Sigmoid colon (tissue), 7 donors: ENCODE measurements at places on chromosomes 5 and 9. TPM values are rescaled to one million over a fixed set of nuclear protein-coding genes. Genes with fewer than 3 reads are reported as not detected.

DNA sequence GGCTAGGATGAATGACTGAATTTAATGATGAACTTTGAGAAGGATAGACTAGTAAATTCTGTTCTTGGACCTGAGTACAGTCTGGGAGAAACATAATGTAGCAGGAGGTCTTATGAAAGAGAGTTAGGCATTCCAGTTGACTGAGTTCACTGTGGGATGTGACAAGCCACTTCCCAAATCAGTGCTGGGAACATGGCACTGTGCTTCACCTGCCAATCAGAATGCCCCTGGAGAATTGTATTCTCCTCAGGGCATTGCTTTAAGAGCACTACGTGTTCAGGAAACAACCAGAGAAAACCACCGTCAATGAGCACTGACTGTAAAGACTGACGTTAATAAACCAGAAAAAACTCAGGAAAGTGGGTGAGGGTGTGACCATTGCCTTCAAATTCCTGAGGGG lies 1.2 kb downstream of the CCDC107 start:
- DNase-seq, result peak; percentile 82
- H3K4me3 ChIP-seq, result peak overlapping the region; percentile 92
- peaks cover 53% of the 10 kb centered on the region for H3K4me1 ChIP-seq
- no peaks in the 10 kb centered on the region for H3K36me3 ChIP-seq
- peak overlapping the region; percentile 97 for H3K27ac ChIP-seq
- no peaks in the 10 kb centered on the region for H3K27me3 ChIP-seq

GRCh38 chr5:3010953-3011763 lies 259.7 kb upstream of the IRX2 start:
- no peaks in the 10 kb centered on the region for H3K4me1 ChIP-seq
- no peaks in the 10 kb centered on the region for H3K27me3 ChIP-seq
- H3K4me3 ChIP-seq, result no peak overlapping the region

DNA sequence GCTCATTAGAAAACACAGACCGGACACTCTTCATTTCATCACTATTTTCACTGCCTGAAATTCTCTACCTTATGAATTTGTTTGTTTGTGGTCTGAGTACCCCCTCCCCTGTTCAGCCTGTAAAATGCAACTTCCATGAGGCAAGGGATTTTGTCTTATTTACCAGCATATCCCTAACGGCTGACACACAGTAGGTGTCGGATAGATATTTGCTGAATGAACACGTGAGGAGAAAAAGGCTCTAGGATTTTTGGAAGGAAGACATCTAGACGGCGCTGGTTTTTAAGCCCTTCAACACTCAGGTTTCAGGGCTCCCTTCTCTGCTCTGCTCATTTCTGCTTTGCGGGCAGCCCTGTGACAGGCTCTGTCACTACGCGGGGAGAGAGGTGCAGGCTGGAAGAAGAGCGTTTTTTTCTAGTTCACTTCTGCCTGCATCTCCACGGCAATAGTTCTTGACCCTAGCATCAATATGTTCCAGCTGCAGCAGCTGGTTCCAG lies 41.0 kb downstream of the KCNMB1 start:
- H3K27ac ChIP-seq, result no peak overlapping the region
- peak; percentile 55 for DNase-seq
- peaks cover 9% of the 10 kb centered on the region for H3K4me1 ChIP-seq
- H3K36me3 ChIP-seq, result no peaks in the 10 kb centered on the region
- H3K27me3 ChIP-seq, result no peaks in the 10 kb centered on the region

DNA sequence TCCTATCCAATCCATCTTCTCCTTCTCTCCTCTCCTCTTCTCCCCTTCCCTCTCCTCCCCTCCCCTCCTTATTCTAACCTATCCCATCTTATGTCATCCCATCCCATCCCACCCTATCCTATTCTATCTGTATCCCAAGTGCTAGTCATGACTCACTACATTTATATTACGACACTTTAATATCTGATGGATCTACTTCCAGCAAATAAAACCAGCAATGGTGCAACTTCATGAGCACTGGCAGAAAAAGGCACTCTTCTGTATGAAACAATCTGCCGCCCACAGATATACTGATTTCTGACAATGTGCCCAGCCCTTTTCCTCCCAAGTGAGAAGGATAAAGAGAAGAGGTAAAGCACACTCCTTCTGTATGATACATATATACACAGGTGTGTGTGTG lies 86.6 kb upstream of the ANKH start:
- DNase-seq, result no peak
- no peaks in the 10 kb centered on the region for H3K36me3 ChIP-seq
- H3K4me1 ChIP-seq, result no peaks in the 10 kb centered on the region
- H3K27me3 ChIP-seq, result no peaks in the 10 kb centered on the region

DNA sequence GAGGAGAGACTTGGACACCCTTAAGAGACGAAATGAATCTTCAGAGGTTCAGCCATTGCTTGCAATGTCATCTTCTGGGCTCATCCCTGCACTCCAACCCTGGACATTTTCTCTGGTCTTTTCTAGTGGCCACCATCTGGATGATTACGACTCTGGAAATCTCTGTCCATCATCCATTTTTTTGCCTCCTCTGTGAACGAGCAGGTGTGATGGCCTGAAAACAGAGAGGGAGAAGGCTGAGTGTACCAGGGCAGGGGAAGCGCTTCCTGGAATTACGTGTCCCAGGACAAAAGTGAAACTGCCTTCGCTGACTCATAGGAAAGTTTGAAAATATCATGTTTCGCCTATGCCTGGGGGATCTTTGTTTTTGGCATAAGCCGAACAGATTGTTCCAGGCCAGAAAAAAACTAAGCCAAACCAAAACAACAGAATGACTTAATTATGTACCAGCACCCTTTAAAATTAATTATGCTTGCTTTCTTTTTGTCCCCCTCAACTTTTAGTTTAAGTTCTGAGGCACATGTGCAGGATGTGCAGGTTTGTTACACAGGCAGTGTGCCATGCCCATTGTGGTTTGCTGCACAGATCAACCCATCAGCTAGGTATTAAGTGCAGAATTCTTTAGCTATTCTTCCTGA lies 31.9 kb downstream of the ANKRD33B start:
- H3K27me3 ChIP-seq, result no peaks in the 10 kb centered on the region
- H3K27ac ChIP-seq, result peak overlapping the region; percentile 63
- DNase-seq, result no peak
- H3K36me3 ChIP-seq, result no peaks in the 10 kb centered on the region
- H3K4me3 ChIP-seq, result no peak overlapping the region

- no peak overlapping the region for H3K4me3 ChIP-seq
- no peak for DNase-seq
- H3K27ac ChIP-seq, result no peak overlapping the region
- H3K36me3 ChIP-seq, result peaks cover 2% of the 10 kb centered on the region
- H3K27me3 ChIP-seq, result no peaks in the 10 kb centered on the region
Measured at GRCh38 chr5:115888027-115888426, 46.3 kb downstream of the AP3S1 start.

Gene ANKRD31
- total RNA-seq, result 0.28 TPM

GRCh38 chr9:34783951-34784487 lies 74.1 kb upstream of the CCL21 start:
- H3K27me3 ChIP-seq, result peaks cover 4% of the 10 kb centered on the region
- H3K4me1 ChIP-seq, result no peaks in the 10 kb centered on the region
- H3K4me3 ChIP-seq, result no peak overlapping the region
- DNase-seq, result no peak

GRCh38 chr9:81513059-81513458 lies 176.3 kb downstream of the TLE1 start:
- no peaks in the 10 kb centered on the region for H3K36me3 ChIP-seq
- no peak for DNase-seq
- H3K27ac ChIP-seq, result no peak overlapping the region
- H3K4me3 ChIP-seq, result no peak overlapping the region
- H3K27me3 ChIP-seq, result no peaks in the 10 kb centered on the region

DNA sequence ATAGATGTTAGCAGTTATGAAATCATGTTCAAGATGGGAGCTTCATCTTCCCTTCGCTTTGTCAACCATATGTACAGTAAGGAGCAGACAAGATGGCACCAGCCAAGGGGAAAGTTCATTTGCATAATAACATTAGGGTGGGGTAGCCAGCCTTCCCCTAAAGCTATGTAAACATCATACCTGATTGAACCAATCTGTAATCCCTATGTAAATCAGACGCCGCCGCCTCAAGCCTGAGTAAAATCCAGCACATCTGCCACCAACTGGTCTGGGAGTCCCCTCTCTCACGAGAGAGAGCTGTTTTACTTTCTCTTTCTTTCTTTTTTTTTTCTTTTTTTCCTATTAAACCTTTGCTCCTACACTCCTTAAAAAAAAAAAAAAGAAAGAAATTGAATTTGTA lies 30.8 kb upstream of the REEP2 start:
- peaks cover 68% of the 10 kb centered on the region for H3K36me3 ChIP-seq
- H3K27me3 ChIP-seq, result no peaks in the 10 kb centered on the region
- no peak overlapping the region for H3K4me3 ChIP-seq
- H3K27ac ChIP-seq, result no peak overlapping the region
- no peaks in the 10 kb centered on the region for H3K4me1 ChIP-seq

DNA sequence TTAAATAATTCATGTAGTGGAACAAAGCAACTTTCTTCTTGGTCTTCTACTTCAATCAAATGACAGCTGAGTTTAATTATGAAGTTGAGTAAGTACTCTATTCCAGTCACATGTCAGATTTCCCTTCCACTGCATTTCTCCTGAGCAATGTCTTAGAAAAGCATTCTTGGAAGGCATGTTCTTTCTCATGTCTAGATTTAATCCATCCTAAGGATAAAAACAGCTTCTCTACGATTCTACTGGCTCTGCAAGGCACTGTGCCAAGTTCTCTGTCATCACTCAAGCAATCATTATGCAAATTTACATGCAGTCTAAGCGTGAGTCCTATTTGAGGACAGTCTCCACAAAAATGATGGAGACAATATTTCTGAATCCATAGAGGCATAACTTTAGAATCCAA lies 142.4 kb downstream of the YIPF5 start:
- no peaks in the 10 kb centered on the region for H3K36me3 ChIP-seq
- DNase-seq, result no peak
- H3K27ac ChIP-seq, result peak overlapping the region; percentile 62
- peaks cover 29% of the 10 kb centered on the region for H3K4me1 ChIP-seq
- H3K4me3 ChIP-seq, result no peak overlapping the region

Gene PAEP
- total RNA-seq, result not detected

DNA sequence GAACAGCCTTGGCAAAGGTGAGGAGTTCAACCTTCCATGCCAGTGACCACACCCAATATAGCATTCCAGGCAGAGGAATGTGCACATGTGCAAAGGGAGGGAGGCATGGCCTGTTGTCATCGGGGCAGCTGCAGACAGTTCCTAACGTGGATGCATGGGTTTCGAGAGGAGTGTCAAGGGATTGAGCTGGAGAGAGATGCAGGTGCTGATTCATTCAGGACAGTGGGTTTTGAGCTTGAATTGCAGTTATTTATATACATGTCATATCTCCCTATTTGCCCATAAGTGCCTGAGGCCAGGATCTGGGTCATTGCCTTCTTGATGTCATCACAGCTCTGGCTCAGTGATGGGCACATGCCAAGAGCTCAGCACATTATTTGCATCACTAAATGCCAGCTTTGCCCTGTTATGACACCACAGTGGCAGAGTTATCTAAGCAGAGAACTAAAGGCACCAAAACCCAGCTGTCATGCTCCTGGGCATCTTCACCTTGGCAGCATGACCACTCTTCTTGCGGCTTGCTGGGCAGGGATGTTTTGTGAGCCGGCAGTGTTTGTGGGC lies 278.0 kb downstream of the NTRK2 start:
- H3K27me3 ChIP-seq, result no peaks in the 10 kb centered on the region
- H3K36me3 ChIP-seq, result no peaks in the 10 kb centered on the region
- DNase-seq, result no peak
- no peak overlapping the region for H3K4me3 ChIP-seq
- no peaks in the 10 kb centered on the region for H3K4me1 ChIP-seq

- H3K36me3 ChIP-seq, result no peaks in the 10 kb centered on the region
- DNase-seq, result no peak
- peaks cover 38% of the 10 kb centered on the region for H3K4me1 ChIP-seq
- no peak overlapping the region for H3K4me3 ChIP-seq
- H3K27ac ChIP-seq, result no peak overlapping the region
Measured at GRCh38 chr9:94903961-94904421, 177.5 kb downstream of the AOPEP start.

Gene SVEP1
- 61.2 TPM for total RNA-seq

GRCh38 chr5:147898875-147899401 lies 7.4 kb downstream of the C5orf46 start:
- no peaks in the 10 kb centered on the region for H3K4me1 ChIP-seq
- H3K4me3 ChIP-seq, result no peak overlapping the region
- H3K27ac ChIP-seq, result no peak overlapping the region

Gene EQTN
- 0.71 TPM for total RNA-seq

GRCh38 chr9:37963936-37964739 lies 60.2 kb upstream of the SLC25A51 start:
- H3K27ac ChIP-seq, result peak overlapping the region; percentile 77
- no peaks in the 10 kb centered on the region for H3K27me3 ChIP-seq
- DNase-seq, result no peak
- H3K36me3 ChIP-seq, result no peaks in the 10 kb centered on the region
- H3K4me1 ChIP-seq, result peaks cover 12% of the 10 kb centered on the region
- H3K4me3 ChIP-seq, result no peak overlapping the region

Gene SPATA31A6
- total RNA-seq, result not detected

DNA sequence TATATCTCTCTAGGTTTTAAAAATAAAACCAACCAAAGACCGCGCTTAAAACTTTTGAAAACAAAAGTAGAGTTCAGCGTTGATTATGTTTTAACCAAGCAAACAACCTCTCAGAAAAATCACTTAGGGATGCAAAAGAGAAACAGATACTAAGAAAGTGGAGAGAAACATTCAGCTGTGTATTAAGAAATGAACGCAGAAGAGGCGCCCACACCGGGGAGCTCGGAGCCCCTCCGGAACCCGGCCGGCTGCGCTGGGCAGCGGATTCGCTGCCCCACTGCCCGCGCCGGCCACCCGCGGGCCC lies 1.4 kb downstream of the PITX1 start:
- H3K27ac ChIP-seq, result no peak overlapping the region
- H3K4me3 ChIP-seq, result peak overlapping the region; percentile 49
- no peaks in the 10 kb centered on the region for H3K36me3 ChIP-seq
- peaks cover 54% of the 10 kb centered on the region for H3K4me1 ChIP-seq
- peaks cover 83% of the 10 kb centered on the region for H3K27me3 ChIP-seq

GRCh38 chr9:23934291-23934906 lies 108.4 kb upstream of the ELAVL2 start:
- H3K4me3 ChIP-seq, result no peak overlapping the region
- H3K4me1 ChIP-seq, result no peaks in the 10 kb centered on the region
- H3K27ac ChIP-seq, result no peak overlapping the region
- no peak for DNase-seq
- no peaks in the 10 kb centered on the region for H3K27me3 ChIP-seq

GRCh38 chr9:71740199-71740598 lies 28.1 kb downstream of the CEMIP2 start:
- H3K27me3 ChIP-seq, result no peaks in the 10 kb centered on the region
- H3K27ac ChIP-seq, result no peak overlapping the region

Gene C9orf153
- not detected for total RNA-seq

Gene SPATA31C1
- total RNA-seq, result not detected

DNA sequence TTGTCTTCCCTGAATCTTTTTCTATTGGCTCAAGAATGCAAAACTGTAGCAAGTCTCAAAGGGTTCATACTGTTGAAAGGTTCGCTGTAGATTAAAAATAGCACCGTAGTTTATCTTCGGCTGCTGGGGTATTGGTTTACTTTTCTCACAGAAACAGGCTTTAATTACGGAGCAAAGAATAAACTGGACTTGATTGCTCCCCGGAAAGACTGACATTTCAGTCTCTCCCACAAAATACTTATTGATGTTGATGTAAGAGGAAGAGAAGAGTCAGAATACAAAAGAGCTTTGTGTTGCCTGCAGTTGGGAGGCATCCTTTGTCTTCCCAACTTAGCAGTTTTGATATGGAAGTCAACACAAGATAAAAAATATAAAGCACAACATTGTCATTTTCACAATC lies 183.9 kb upstream of the DMAC1 start:
- no peak overlapping the region for H3K27ac ChIP-seq
- H3K27me3 ChIP-seq, result no peaks in the 10 kb centered on the region
- no peaks in the 10 kb centered on the region for H3K36me3 ChIP-seq
- no peak overlapping the region for H3K4me3 ChIP-seq
